CMK (cell line): ENCODE measurements at places on chromosomes 1 and 21.

GRCh38 chr1:92211166-92211565, 6.5 kb upstream of the C1orf146 start:
- no peak for DNase-seq

GRCh38 chr1:165134431-165134830, 222.1 kb downstream of the LMX1A start:
- DNase-seq, result no peak

- DNase-seq, result no peak
Observed at GRCh38 chr21:41680444-41681347, 86.2 kb downstream of the RIPK4 start.

DNA sequence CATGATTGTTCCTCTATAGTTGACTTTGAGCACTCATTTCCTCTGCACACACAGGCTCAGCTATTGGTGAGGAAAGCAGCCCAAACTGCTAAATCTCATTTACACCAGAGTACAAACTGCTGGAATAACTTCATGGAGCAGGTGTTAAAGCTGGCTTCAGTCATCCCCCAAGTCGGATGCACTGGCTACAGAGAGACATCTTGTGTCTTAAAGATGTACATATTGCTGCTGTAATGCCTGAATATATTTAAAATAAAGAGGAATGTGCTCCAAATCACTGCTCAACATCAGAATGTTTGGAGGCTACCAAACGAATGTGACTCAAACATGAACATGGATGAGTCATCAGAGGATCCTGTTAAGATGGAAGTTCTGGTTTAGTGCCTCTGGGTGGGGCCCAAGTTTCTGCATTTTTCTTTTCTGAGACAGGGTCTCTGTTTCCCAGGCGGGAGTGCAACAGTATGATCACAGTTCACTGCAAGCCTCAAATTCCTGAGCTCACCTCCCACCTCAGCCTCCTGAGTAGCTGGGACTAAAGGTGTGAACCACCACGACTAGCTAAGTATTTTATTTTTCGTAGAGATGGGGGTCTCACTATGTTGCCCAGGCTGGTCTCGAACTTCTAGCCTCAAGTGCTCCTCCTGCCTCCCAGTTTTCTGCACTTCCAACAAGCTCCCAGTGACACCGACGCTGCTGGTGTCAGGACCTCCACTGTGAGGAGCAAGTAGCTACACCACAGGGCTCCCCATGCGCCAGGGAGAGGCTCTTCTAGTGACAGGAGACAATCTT, 79.0 kb upstream of the KRTAP19-8 start:
- no peak for DNase-seq

GRCh38 chr1:221343607-221344006, 398.3 kb downstream of the DUSP10 start:
- no peak for DNase-seq

DNA sequence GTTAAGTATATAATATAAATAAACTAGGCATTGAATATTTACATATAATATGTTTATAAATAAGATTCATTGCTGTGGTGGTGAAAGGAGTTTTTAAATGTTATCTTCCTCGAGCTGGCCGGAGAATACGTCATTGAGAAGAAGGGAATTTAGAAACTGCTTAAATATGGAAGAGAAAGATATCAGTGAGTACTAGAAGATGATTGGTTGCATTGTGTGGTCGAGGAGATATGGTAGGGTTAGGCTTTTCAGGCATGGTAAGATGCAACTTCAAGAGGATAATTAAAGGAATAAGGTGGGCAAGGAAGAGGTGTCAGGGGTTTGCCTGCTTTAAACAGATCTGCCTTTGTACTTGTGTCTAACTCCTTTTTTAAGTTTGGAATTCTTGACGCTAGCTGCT, 73.5 kb downstream of the RPS6KC1 start:
- DNase-seq, result no peak

GRCh38 chr1:30447701-30448100, 275.7 kb downstream of the MATN1 start:
- no peak for DNase-seq

DNA sequence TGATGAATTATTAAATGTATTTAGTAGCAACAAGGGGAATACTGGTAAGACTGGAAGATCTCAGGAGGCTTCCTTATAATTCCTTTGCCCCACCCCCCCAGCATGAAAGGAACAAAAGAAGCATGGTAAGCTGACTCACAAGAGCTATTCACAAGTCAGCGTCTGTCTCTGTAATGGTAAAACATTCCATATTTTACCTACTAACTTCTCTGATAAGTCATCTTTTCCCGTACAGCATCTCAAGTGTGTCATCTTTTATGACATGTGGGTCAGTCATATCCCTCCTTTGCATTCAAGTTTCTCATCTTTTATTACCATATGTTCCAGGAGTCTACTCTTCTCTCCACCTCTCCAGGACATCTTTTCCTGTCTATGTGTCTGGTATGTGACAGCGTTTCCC, 241.3 kb downstream of the PLA2G4A start:
- DNase-seq, result no peak
